ENCODE measurements at places on chromosomes 4 and X.

- DNase-seq, result no peak
Observed at GRCh38 chr4:65071564-65071963, 598.7 kb downstream of the EPHA5 start.

GRCh38 chr4:17526695-17527477 is 11.9 kb downstream of the CLRN2 start:
- DNase-seq, result no peak

DNA sequence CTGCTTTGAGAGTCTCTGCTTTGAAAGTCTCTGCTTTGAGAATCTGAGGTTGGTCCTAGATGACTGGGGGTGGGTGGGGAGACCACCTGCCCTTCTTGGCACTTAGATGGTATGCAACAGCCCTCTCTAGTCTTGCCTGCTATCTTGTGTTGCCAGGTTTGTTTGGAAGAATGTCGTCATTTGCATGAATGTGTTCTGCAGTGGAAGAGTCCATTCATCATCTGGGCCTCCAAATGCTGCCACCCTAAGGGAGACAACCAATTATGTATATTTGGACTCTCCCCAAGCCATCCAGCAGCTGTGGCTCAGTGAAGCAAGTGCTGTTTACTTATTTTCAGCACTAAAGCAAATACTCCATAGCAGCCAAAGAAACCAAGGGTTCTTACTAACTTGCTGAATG is 44.6 kb upstream of the TRPC5OS start:
- DNase-seq, result no peak

DNA sequence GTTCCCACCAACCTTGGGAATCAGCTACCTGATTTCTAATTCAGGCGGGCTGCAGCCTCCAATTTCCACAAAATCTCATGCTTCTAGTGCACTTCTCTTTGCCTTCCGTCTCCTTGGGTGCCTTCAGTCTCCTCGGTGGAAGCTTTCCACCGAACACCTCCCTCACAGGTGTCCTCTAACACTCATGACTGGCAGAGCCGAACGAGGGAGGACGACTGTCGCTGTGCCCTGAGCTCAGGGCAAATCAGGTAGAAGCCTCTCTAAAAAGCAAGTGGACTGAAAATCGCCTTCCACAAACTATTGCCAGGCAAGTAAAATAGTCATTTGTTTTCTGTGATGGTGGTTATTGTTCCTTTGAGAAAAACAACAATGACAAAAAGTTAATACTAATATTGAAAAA is 176.1 kb upstream of the PPARGC1A start:
- no peak for DNase-seq

DNA sequence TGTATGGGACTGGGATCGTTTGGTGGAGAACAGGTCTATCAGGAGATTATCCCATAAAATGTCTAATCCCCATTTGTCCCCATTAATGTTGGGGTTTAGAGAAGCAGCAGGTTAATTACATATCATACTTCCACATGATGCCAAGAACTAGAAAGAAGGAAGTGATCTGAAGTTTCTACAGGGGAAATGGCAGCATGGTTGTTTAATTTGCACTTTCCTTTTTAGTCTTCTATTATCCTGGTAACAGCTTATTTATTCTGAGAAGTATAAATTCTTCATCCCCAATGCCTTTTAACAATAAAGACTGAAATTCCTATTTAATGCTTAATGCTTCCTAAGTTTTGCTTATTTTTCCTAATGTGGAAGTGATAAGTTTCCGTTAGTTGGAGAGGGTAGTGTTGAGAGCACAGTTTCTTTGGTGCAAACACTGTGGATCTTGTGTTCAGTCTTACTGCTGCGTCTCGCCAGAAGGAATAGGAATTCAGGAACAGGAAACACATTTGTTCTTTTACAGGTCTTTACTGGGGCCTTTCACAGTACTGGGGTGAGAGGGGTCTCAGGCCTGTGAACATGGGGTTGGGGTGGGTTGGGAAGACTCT is 59.5 kb upstream of the TADA2B start:
- no peak for DNase-seq

DNA sequence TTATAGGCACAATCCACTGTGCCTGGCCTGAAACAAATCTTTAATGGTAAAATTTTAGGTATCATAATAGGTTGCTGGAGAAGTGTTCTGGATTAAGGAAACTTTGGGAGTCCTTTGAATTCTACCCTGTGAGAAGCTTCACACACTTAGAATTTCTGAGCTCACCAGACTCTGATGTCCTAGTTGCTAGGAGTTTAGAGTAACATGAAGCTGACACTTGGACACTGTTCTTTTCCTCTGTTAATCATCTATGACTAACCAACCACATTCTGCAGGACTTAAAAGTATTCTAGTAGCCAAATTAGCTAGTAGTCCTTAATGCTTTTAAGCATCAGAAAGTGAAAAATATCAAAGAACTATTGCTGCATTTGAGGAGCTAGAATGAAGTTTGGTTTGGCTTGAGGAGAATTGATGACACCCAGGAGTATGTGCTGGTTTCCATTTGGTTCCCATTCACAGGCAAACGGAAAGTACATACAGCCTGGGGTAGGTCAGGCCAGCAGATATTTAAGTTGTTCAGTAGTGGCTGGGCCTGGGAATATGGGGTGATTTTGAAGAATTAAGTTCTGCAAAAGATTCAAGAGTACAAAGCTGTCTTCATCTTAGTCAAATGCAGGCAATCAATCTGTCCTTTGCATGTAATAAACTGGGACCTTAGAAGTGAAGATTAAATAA is 38.8 kb upstream of the IGFBP7 start:
- no peak for DNase-seq

DNA sequence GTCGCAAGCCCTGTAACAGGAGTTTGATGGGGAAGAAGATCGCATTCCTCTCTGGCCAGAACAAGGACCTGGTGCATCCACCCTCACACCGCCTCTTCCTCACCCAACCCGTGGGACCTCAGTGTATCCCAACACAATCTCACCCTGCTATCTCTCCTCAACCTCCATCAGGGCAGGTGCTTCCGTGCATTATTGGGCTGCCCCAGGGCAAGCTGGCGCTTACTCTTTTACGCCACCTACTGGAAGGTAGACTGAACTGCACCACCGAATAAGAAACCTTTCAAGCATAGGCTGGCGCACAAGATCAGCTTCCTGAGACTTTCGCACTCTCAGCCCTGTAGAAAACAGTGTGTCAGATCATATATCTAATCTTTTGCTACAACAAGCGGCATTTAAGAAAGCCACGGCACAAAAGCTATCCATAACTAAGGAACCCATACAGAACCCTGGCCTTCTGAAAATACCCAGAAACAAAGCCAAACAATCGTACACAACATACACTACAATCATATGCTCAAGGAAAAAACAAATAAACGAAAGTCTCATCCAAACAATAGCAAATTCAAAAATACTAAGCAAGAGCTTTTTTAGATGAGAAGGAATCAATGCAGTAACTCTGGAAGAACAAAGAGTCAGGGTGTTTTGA is 209.3 kb downstream of the UGT8 start:
- DNase-seq, result peak; percentile 54

GRCh38 chrX:126456136-126456535 is 96.5 kb downstream of the DCAF12L1 start:
- DNase-seq, result no peak

DNA sequence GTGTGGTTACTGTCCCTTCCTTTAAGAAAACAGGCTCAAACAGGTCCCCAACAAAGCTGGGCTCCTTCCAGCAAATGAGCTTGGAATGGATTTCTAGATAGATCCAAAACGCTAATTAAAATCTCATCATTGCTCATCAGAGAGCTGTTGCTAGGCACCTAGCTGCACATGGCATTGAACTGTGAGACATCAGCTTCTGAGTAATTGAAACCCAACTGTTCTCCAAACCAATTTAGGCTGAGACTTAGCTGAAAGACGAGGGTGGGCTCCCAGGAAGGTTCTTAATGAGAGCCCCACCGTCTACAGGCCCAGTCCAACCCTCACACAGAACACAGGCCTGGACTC is 59.1 kb downstream of the FAM184B start:
- DNase-seq, result no peak

GRCh38 chr4:39278476-39278875 is 87.7 kb downstream of the RFC1 start:
- DNase-seq, result no peak

- DNase-seq, result no peak
Observed at GRCh38 chr4:84892950-84893349, 73.5 kb downstream of the WDFY3 start.

GRCh38 chrX:48492293-48492910 is 16.4 kb upstream of the PORCN start:
- DNase-seq, result no peak

DNA sequence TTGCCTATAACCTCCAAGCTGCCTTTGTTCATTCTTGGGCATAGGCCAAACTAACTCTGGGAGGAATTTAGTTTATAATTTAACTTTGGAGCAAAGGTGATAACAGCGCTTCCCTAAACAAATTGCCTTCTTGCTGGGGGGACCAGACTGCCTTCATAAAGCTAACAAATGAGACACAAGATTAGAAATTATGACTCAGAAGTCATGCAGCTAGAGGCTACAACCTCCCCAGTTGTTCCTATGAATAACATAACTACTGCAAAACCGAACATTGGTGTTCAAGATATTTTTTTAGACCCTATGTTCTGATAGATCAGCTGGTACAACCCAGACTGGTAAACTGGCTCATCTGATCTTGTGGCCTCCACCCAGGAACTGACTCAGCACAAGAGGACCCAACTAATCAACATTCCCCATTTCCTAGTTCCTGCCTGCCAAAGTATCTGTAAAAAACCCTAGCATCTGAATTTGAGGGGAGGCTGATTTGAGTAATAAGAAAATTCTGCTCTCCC is 22.0 kb upstream of the TMPRSS11B start:
- no peak for DNase-seq

GRCh38 chr4:24655326-24655725 is 71.0 kb upstream of the DHX15 start:
- DNase-seq, result no peak

DNA sequence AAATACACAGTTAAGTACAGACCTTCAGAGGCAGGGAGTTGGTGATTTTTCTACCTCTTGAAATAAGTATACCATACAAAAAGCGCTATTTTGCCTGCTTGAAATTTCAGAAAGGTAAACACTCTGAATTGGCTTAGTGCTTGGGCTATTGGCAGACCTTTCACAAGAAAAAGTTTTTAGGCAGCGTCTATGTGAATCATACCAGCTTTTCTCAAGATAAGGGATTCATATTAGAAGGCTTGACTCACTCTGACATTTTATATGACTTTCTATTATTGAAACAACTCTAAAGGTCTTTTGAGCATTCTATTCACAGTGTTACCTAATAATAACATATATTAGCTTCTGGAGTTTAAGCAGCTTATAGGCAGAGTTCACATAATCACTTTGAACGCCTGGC is 286.4 kb upstream of the FAT1 start:
- no peak for DNase-seq

- no peak for DNase-seq
Observed at GRCh38 chr4:43456383-43456782, 563.9 kb downstream of the GRXCR1 start.
